Naive thymus-derived CD4-positive, alpha-beta T cell (primary cell): ENCODE measurements at places on chromosomes 2 and 18.

DNA sequence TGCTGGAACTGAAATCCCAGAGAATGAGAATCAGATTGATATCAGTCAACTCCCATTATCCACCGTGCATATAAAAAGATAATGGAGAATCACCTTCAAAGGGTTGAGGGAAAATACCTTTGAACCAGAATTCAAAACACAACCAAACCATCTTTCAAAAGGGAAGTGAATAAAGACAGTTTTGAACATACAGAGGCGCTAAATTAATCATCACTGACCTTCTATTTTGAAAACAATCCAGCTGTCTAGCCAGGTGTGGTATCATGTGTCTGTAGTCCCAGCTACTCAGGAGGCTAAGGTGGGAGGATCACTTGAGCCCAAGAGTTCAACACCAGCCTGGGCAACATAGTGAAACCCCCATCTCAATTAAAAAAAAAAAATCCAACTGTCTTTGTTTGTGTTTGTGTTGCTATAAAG, 63.6 kb downstream of the TRABD2A start:
- peaks cover 55% of the 10 kb centered on the region for H3K4me1 ChIP-seq
- peak overlapping the region; percentile 12 for H3K27ac ChIP-seq

- no peak overlapping the region for H3K27ac ChIP-seq
- peaks cover 3% of the 10 kb centered on the region for H3K36me3 ChIP-seq
- no peak overlapping the region for H3K4me3 ChIP-seq
- no peak for DNase-seq
- peaks cover 10% of the 10 kb centered on the region for H3K4me1 ChIP-seq
Observed at GRCh38 chr18:76819411-76820136, 2.8 kb upstream of the ZNF236 start.

DNA sequence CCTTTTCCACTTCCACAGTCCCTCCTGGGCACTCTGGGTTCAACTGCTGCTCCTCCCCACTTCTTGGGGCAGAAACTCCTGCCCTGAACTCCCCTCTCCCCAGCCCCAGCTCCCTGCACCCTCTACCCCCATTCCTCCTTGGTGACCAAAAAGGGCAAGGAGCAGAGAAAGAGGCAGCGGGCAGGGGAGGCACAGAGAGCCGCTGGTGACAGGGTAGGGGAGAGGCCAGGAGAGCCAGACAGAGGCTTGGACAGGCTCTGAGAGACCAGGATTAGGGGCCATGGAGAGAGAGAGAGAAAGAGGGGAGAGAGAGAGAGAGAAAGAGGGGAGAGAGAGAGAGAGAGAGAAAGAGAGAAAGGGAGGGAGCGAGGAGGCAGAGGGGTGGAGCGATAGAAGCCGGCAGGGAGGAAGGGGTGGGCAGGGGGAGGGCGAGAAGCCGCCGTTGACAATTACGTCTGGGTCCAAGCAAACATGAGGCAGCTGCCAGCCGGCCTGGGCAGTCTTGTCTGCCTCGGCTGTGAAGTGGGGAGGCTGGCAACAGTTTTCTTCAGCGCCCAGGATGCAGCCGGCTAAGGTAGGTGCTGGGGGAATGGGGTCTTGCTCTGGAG, at the start of gene KCNIP3:
Gene KCNIP3 (plus strand): TSS at position 468 of the 608 bp plus-strand sequence. CDS start 92 bp downstream, at position 560.
- no peak within 1 kb of the TSS for H3K27ac ChIP-seq
- H3K4me3 ChIP-seq = no peak within 1 kb of the TSS
- H3K4me1 ChIP-seq = no peaks in the 10 kb centered on the region
- DNase-seq = no peak
- H3K36me3 ChIP-seq = no peaks in the 10 kb centered on the region
- H3K27me3 ChIP-seq = no peaks in the 10 kb centered on the region

DNA sequence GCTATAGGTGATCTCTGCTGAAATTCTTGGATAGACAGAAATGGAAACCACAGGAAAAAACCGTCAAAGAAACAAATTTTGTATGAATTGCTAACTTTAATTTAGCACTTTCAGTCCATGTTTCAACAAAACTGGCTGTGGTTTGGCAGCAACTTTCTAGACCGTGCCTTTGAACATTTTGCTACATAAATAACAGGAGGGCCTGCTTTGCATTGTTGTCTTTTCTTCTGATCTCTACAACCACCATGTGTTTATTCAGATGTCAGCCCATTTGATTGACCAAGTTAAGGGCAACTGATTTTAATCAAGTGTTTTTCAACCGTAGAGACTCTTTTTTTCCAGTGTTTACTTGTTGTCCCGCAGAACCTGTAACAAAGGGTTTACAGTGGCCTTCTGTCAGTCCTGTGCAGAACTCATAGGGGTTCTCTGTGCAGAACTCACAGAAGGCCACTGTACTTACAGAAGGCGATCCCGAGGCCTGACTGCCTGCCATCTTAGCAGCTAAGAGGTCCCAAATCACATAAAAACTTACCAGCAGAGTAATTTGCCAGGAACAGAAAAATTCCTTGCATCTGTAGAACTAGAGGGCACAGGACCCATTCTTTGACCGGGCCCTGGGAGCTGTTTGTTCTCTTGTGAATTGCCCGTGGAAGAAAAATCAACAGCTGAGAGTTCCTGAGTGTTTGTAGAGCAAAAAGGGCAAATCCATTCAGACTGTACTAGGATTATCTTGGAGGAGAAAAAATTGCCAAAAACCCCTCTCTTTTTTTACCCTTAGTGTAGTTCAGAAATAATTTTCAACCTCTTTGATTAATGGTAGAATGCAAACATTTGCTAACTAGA, 120.6 kb downstream of the PRKRA start:
- H3K27ac ChIP-seq = no peak overlapping the region
- H3K36me3 ChIP-seq = no peaks in the 10 kb centered on the region
- no peak overlapping the region for H3K4me3 ChIP-seq
- H3K27me3 ChIP-seq = peaks cover 3% of the 10 kb centered on the region

GRCh38 chr2:13585732-13586131, 869.0 kb downstream of the TRIB2 start:
- H3K27ac ChIP-seq = no peak overlapping the region
- H3K36me3 ChIP-seq = no peaks in the 10 kb centered on the region
- H3K27me3 ChIP-seq = no peaks in the 10 kb centered on the region
- H3K4me1 ChIP-seq = no peaks in the 10 kb centered on the region
- no peak overlapping the region for H3K4me3 ChIP-seq
- DNase-seq = no peak

GRCh38 chr18:1394966-1395365, 490.3 kb downstream of the ADCYAP1 start:
- no peaks in the 10 kb centered on the region for H3K4me1 ChIP-seq
- H3K36me3 ChIP-seq = no peaks in the 10 kb centered on the region
- no peak overlapping the region for H3K27ac ChIP-seq
- H3K27me3 ChIP-seq = no peaks in the 10 kb centered on the region
- no peak overlapping the region for H3K4me3 ChIP-seq

DNA sequence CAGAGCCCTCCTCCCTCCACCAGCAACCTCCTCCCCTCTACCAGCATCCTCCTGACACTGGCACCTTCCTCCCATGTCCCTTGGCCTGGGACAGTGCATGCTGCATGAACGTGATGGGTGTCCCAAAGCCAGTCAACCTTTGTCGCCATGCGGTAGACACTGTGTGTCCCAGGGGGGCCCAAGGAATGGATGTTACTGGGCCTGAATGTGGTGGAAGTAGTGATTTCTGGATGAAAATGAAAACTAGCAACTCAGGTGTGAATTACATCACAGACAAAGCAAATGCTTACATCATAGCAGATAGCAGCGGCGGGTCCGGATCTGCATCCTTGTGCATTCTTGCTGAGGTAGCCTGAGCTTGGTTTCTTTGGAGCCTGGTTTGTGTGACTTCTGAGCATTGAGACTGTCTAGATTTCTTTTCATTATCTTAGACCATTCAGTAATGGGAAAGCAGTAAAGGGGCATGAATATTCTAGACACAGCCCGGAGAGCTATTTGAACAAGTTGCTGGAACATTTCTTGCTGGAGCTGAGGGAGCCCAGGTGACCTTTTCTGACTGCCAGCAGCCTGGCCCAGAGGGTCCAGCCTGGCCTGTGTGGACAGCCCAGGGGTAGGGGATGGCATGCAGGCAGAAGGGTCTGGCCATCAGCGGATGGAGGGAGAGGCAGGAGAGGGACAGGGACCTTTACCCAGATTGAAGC, 100.4 kb downstream of the FAM210A start:
- H3K4me3 ChIP-seq = no peak overlapping the region
- H3K36me3 ChIP-seq = peaks cover 28% of the 10 kb centered on the region
- DNase-seq = no peak
- H3K27me3 ChIP-seq = no peaks in the 10 kb centered on the region

DNA sequence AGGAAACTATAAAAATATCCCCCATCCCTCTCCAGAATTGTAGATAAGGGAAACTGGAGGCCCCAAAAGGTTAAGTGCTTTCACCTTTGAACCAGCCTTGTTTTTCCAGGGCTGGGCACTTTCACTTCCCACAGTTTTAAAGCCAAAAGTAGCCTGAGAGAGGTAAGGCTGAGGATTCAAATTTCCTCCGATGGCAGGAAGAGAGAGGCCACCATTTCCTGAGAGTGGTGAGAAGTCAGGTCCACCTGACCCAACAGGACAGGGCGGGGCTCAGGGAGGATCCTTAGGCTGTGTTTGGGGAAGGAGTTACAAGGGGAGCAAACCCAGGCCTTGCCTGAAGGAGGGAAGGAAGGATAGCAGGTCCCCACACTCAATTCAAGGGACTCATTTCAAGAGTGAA, 4.7 kb upstream of the TEX261 start:
- no peak overlapping the region for H3K27ac ChIP-seq
- H3K27me3 ChIP-seq = no peaks in the 10 kb centered on the region
- no peak for DNase-seq
- no peaks in the 10 kb centered on the region for H3K36me3 ChIP-seq
- H3K4me1 ChIP-seq = peaks cover 12% of the 10 kb centered on the region

DNA sequence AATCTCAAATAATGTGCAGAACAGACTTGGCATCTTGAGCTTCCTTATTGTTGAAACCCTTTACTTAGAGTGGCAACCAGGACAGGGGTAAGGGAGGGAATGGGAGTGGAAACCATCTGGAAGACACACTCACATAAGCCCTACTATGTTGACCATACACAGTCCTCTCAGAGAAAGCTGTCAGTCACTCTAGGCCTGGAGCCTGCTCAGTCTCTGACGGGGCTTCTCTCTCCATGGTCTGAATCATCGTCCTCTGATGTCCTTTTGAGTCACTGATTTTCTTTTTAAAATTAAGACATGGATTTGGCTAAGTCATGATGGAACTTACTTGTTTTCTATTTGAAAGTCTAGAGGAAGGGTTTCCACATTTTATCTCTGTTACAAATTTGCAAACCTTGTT, 74.0 kb downstream of the MYO1B start:
- no peaks in the 10 kb centered on the region for H3K27me3 ChIP-seq
- H3K4me1 ChIP-seq = peaks cover 12% of the 10 kb centered on the region
- H3K4me3 ChIP-seq = no peak overlapping the region
- H3K36me3 ChIP-seq = no peaks in the 10 kb centered on the region
- no peak for DNase-seq

- H3K27ac ChIP-seq = no peak overlapping the region
- no peaks in the 10 kb centered on the region for H3K36me3 ChIP-seq
- H3K4me1 ChIP-seq = no peaks in the 10 kb centered on the region
- no peaks in the 10 kb centered on the region for H3K27me3 ChIP-seq
- H3K4me3 ChIP-seq = no peak overlapping the region
Observed at GRCh38 chr18:3402982-3403451, 47.0 kb upstream of the TGIF1 start.

GRCh38 chr2:20677301-20678085, 10.5 kb downstream of the GDF7 start:
- no peaks in the 10 kb centered on the region for H3K27me3 ChIP-seq
- H3K4me3 ChIP-seq = no peak overlapping the region
- no peak for DNase-seq
- no peaks in the 10 kb centered on the region for H3K36me3 ChIP-seq
- H3K27ac ChIP-seq = no peak overlapping the region
